ENCODE measurements at places on chromosomes 5 and 9.
A peak's percentile ranks its signal among the peaks of the same experiment; 100 is the strongest.

DNA sequence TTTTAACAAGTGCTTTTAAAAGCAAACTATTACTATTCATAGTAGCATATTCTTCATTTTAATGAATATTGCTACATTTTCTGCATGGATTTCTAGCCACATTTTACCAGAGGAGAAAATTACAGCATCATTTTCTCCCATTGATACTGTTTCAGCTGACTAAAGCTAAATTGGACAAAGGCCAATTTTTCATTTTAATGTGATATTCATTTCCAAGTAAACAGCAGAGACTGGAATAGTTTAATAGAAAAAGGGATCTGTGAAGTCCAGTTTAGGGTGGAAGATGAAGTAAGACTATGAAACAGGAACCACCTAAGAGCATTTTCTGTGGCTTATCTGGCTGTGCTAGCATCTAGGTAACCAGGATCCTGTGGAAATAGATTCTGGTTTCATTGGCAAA lies 128.1 kb downstream of the GIN1 start:
- no peak for DNase-seq

GRCh38 chr5:66987540-66987939 lies 209.1 kb downstream of the CD180 start:
- no peak for DNase-seq

GRCh38 chr9:20594608-20595007 lies 27.7 kb downstream of the MLLT3 start:
- no peak for DNase-seq

- no peak for DNase-seq
Observed at GRCh38 chr9:123960366-123960765, 30.4 kb upstream of the DENND1A start.

DNA sequence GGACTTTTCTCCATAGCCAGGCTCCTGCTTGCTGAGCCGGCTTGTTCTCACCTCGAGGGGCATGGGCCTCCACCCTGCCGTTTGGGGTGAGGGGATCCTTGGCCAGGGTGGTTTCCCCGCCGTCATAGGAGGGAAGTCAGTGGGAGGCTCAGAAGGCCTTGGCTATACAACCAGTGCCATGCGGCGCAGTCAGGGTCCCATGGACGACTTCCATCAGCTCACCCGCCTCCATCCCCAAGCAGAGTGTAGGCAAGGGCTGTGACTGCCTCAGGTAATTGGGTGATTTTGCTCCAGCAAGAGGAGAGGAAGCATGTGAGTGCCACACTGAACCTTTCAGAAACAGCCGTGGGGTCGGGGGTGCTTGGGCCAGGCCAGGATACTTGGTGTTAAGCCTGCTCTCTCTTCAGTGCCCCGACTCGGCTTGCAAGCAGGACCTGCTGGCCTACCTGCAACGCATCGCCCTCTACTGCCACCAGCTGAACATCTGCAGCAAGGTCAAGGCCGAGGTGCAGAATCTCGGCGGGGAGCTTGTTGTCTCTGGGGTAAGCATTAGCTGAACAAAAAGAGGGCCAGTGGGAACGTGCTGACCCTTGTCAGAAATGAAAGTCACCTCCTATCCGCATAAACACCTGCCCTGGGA lies 57.2 kb upstream of the LRRTM2 start:
- DNase-seq: no peak

- peak; percentile 82 for DNase-seq
Observed at GRCh38 chr5:80082731-80083100, 47.6 kb downstream of the THBS4 start.

- no peak for DNase-seq
Observed at GRCh38 chr5:13766236-13766635, 178.3 kb downstream of the DNAH5 start.

DNA sequence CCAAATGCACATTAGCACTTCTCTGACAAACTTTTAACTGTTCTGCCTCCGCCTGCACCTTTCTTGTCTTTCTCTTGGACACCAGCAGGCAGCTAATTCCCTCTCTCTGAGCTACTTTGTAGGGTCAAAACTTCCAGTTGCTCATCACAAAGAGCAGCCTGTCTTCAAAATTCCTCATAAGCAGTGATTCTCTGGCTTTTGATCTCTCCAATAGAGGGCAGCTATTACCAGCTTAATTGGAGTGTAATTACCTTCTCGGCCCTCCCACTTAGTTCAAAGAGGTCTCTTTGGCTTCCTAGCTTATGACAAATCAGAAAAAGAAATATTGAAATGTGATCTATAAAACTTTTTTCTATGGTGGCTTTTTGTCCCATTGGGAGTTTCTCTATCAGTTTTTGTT lies 43.6 kb upstream of the RAD23B start:
- no peak for DNase-seq

- DNase-seq: peak; percentile 11
Observed at GRCh38 chr5:151770383-151771258, 1.1 kb upstream of the G3BP1 start.

GRCh38 chr9:3750321-3750720 lies 224.5 kb upstream of the RFX3 start:
- DNase-seq: no peak

- no peak for DNase-seq
Observed at GRCh38 chr9:121690316-121690715, 38.9 kb downstream of the DAB2IP start.

GRCh38 chr9:115883467-115884329 lies 269.9 kb upstream of the PAPPA start:
- DNase-seq: no peak

GRCh38 chr5:179866241-179867078 lies 7.8 kb upstream of the MRNIP start:
- DNase-seq: peak; percentile 54

- no peak for DNase-seq
Observed at GRCh38 chr5:2920312-2920711, 168.8 kb upstream of the IRX2 start.

DNA sequence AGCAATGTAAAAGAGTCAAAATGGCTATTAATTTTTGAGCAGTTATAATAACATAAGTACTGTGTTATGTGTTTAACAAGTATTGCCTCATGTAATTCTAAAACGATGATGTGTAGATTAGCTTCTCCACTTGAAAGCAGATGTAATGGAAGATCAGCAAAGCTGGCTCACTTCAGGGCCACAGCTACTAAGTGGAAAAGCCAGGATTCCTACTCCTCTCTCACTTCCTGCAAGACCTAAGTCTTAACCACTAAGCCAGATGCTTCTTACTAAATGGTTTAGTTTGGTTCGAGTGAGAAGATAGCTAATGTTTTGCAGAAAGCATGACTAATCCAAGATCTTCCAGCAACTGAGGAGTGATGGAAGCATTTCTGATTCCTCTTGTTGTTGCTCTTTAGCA lies 15.7 kb upstream of the TNC start:
- DNase-seq: no peak

- DNase-seq: peak; percentile 61
Observed at GRCh38 chr9:35814106-35814840, 569 bp downstream of the HINT2 start.

GRCh38 chr5:14112998-14113652 lies 30.0 kb upstream of the TRIO start:
- no peak for DNase-seq

DNA sequence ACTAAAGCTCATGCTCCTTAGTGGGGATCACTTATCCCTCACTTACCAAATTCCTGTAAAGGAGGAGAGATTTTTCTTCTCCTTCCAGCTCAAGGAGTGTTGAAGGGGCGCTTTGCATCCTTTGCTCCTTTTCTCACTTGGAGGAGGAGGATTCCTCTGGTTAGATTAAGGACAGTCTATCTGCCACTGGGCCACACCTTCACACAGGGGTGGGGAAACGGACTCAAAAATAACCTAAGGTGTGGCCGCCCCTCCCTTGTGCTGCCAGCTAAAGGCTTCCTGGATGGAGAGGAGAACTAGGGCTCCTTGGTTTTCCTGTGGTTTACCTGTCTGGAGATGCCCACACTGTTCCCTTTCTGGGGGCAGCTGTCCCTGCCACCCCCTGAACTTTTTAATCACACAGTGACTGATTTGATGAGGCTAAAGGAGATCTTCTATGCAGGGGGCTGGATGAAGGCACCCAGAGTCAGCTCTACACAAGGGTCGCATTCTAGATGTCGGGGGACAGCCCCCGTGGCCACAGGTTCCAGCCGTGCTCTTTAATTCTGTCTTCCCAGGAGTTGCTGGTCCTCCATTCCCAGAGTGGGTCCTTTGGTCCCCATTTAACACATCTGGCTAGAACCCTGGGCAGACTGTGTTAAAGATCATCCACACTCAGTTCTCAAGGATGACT lies 14.4 kb downstream of the GLRX start:
- no peak for DNase-seq

DNA sequence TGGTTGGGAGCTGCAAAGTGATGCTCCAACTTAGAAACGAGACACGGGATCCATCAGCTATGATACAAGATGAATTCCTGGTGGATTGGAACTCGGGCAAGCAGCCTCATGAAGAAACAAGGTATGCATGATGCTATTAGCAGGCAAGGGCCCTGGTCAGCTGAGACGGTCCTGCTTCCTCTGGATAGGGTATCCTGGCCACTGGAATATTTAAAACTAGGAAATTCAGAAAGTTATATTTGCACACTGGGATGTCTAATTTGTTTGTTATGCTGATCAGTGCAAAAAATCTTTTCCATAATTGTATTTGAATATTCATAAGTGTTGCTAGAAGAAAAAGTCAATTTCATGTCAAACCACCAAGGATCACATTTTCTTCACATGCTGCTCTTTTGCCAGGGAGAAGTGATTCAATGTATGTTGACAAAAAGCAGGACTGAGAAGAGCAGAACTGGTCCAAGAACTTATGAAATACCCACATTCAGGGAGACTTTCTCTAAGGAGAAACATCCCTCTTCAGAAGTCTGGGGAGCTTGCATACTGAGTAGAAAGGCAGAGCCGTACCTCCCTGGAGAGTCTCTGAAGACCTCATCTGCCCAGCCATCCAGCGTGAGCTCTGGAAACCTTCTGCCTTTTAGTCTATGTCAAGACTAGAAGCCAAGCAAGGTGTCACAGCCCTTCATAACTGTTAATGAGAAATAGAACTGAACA lies 6.7 kb upstream of the NXNL2 start:
- no peak for DNase-seq

- DNase-seq: no peak
Observed at GRCh38 chr5:111753884-111754589, 3.0 kb downstream of the NREP start.

- DNase-seq: peak; percentile 15
Observed at GRCh38 chr9:95005278-95006143, 279.0 kb downstream of the AOPEP start.

GRCh38 chr5:135831851-135832555 lies 2.5 kb upstream of the SLC25A48 start:
- no peak for DNase-seq

GRCh38 chr5:181187500-181188213 lies 17.3 kb downstream of the TRIM7 start:
- peak; percentile 90 for DNase-seq

DNA sequence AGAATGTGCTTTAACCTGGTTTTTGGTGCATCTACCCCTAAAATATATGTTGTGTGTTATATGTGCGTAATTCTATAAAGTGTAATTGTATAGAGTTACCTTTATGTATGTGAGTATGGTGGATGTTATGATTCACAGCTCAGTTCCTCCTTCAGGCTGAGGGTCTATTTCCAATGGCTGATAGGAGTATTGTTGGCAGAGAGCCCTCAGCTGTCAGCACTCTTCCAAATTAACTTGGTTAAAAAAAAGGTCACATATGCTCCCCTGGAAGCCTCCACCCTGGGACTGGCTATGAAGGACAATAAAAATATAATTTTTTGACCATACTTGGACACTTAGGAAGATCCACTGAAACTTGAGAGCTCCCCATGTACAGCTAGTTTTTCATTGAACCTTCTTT lies 250.4 kb upstream of the CDH12 start:
- no peak for DNase-seq
